ENCODE measurements at places on chromosomes 5 and 9.

GRCh38 chr5:8907168-8907868 lies 638.6 kb downstream of the SEMA5A start:
- no peaks in the 10 kb centered on the region for H3K36me3 ChIP-seq
- no peak overlapping the region for H3K27ac ChIP-seq
- H3K4me3 ChIP-seq = no peak overlapping the region
- no peaks in the 10 kb centered on the region for H3K4me1 ChIP-seq
- no peak for DNase-seq
- no peaks in the 10 kb centered on the region for H3K27me3 ChIP-seq

- H3K27me3 ChIP-seq = no peaks in the 10 kb centered on the region
- H3K27ac ChIP-seq = no peak overlapping the region
- DNase-seq = no peak
- H3K36me3 ChIP-seq = no peaks in the 10 kb centered on the region
- no peaks in the 10 kb centered on the region for H3K4me1 ChIP-seq
Measured at GRCh38 chr5:107483231-107484024, 187.3 kb downstream of the EFNA5 start.

DNA sequence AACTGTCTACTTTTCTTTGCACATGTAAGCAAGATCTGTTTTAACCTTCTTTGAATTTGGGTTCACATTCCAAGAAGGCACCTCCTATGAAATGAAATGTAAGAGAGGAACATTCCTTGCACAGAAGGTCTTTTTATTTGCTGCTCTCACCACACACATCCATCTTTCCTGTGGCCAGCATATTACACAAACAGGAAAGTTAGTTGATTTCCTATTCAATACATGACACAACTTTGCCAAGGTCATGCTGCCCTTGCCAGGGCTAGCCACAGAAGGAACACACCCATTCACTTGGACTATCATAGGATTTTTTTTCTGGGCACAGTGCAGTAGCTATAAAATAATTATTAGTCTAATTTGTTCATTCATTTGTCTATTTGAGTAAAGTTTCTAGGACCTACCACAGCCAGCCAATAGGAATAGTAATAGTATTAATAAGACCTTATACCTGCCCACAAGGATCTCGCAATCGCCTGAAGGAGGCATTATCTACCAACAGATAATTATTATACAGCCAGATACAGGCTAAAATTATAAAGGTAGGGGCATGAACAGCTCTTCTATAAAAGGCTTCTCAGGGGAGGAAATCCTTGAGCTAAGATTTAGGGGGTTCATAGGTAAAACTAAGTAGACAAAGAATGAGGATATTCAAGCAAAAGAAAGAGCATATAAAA lies 78.1 kb upstream of the NREP start:
- DNase-seq = no peak
- H3K4me3 ChIP-seq = no peak overlapping the region
- peaks cover 7% of the 10 kb centered on the region for H3K4me1 ChIP-seq

DNA sequence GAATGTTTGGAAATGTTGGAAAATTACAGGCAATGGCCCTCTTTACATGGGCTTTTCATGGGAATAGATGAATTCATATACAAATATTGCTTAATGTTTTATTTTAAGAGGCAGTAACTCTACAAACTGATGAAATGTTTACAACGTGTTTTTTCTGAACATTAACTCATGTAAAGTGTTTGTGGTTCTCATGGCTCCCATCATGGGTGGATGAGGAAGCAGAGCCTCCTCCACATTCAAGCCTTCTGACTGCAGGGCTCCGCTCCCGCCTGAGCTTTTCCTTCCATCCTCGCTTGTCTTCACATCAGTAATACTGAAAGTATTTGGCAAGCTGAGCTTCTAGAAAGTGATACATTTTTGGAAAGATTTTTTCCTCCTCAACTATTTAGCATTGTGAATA lies 204.2 kb downstream of the ARHGAP26 start:
- no peak overlapping the region for H3K27ac ChIP-seq
- H3K4me3 ChIP-seq = no peak overlapping the region

- no peaks in the 10 kb centered on the region for H3K27me3 ChIP-seq
- H3K27ac ChIP-seq = no peak overlapping the region
- H3K36me3 ChIP-seq = no peaks in the 10 kb centered on the region
- DNase-seq = no peak
- no peak overlapping the region for H3K4me3 ChIP-seq
- peaks cover 4% of the 10 kb centered on the region for H3K4me1 ChIP-seq
Measured at GRCh38 chr9:89984214-89984613, 379.4 kb downstream of the GADD45G start.

DNA sequence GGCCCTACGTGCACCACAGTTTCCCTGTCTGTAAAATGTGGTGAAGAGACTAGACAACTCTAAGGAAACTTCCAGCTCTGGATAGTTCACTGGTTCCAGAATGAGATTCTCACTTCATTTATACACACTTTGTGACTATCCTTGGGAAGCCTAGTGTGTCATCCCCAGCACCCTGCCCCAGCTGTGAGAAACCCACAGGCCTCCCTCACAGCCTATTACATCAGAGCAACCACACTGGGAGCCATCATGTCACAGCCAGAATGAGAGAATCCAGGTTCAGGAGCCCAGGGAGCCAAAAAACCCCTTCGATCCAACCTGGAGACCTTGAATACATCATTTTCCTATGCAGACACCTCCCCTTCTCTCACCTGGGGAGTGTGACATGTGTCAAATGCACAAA lies 21.0 kb upstream of the HAND1 start:
- H3K27ac ChIP-seq = no peak overlapping the region
- no peak for DNase-seq
- no peaks in the 10 kb centered on the region for H3K27me3 ChIP-seq
- no peak overlapping the region for H3K4me3 ChIP-seq
- no peaks in the 10 kb centered on the region for H3K4me1 ChIP-seq

DNA sequence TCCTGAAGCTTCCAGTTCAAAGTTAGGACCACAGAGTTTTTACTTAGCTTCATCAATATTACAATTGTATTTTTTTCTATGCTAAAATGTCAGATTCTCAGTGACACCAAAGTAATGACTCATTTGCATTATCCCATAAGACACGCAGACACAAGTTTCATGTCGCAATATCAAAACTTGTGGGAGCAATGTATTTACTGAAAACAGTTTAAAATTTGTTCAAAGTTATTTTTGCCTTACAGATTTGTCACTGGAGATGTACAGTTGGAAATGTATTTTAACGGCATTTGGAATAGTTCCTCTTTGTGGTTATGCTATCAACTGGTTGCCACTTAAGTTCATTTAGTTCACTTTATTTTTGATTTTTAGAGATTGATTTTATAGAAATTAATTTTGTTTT lies 36.2 kb upstream of the DAP start:
- H3K4me1 ChIP-seq = no peaks in the 10 kb centered on the region
- no peaks in the 10 kb centered on the region for H3K27me3 ChIP-seq
- H3K36me3 ChIP-seq = no peaks in the 10 kb centered on the region
- no peak for DNase-seq

DNA sequence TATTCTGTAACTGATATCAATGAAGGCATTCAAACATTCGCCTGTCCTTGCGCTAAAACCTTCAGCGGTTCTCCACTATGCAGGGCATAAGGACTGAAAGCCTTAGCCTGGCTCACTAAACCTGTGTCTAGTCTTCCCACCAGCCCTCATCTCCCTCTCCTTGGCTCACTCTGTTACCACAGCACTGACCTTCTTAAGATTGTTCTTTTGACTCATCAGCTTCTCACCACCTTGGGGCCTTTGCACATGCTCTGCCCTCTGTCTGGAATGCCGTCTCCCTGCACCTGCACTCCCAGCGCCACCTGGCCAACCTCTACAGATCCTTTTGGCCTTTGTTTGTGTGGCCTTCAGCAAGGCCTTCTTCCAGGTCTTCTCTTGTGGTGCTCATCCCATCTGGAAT lies 131.8 kb upstream of the IER5L start:
- H3K4me1 ChIP-seq = no peaks in the 10 kb centered on the region
- H3K27ac ChIP-seq = no peak overlapping the region
- no peaks in the 10 kb centered on the region for H3K27me3 ChIP-seq
- peak; percentile 5 for DNase-seq

GRCh38 chr9:134423749-134424148 lies 97.5 kb downstream of the RXRA start:
- H3K27ac ChIP-seq = no peak overlapping the region
- H3K4me3 ChIP-seq = no peak overlapping the region
- peaks cover 30% of the 10 kb centered on the region for H3K36me3 ChIP-seq
- H3K27me3 ChIP-seq = no peaks in the 10 kb centered on the region
- peak; percentile 70 for DNase-seq

- H3K27me3 ChIP-seq = no peaks in the 10 kb centered on the region
- peaks cover 75% of the 10 kb centered on the region for H3K36me3 ChIP-seq
- no peaks in the 10 kb centered on the region for H3K4me1 ChIP-seq
- H3K4me3 ChIP-seq = no peak overlapping the region
Measured at GRCh38 chr5:6754766-6755165, 41.5 kb downstream of the TENT4A start.

- no peaks in the 10 kb centered on the region for H3K36me3 ChIP-seq
- H3K4me1 ChIP-seq = peaks cover 8% of the 10 kb centered on the region
- no peaks in the 10 kb centered on the region for H3K27me3 ChIP-seq
- peak; percentile 65 for DNase-seq
Measured at GRCh38 chr5:149938279-149938678, 6.3 kb downstream of the PDE6A start.

GRCh38 chr9:117156144-117156688 lies 258.6 kb downstream of the ASTN2 start:
- DNase-seq = no peak
- H3K36me3 ChIP-seq = no peaks in the 10 kb centered on the region
- H3K4me3 ChIP-seq = no peak overlapping the region
- H3K4me1 ChIP-seq = no peaks in the 10 kb centered on the region
- H3K27me3 ChIP-seq = no peaks in the 10 kb centered on the region

GRCh38 chr5:82886911-82887310 lies 190.3 kb downstream of the TMEM167A start:
- DNase-seq = no peak
- no peaks in the 10 kb centered on the region for H3K36me3 ChIP-seq
- H3K27ac ChIP-seq = no peak overlapping the region
- H3K27me3 ChIP-seq = no peaks in the 10 kb centered on the region
- H3K4me1 ChIP-seq = no peaks in the 10 kb centered on the region

GRCh38 chr5:121967187-121967586 lies 5.4 kb downstream of the SRFBP1 start:
- H3K27ac ChIP-seq = no peak overlapping the region
- no peak overlapping the region for H3K4me3 ChIP-seq
- H3K36me3 ChIP-seq = no peaks in the 10 kb centered on the region
- H3K4me1 ChIP-seq = peaks cover 31% of the 10 kb centered on the region
- no peaks in the 10 kb centered on the region for H3K27me3 ChIP-seq

DNA sequence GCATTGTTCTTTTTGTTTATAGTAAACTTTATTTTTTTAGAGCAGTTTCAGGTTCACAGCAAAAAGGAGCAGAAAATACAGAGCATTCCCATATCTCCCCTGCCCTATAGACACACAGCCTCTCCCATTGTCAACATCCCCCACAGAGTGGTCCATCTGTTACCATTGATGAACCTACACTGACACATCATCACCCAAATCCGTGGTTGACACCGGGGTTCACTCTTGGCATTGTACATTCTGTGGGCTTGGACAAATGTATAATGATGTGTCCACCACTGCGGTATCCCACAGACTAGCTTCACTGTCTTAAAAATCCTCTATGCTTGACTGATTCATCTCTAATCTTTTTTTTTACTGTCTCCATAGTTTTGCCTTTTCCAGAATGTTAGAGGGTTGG lies 120.7 kb upstream of the SPATA31C2 start:
- no peak overlapping the region for H3K27ac ChIP-seq
- no peaks in the 10 kb centered on the region for H3K36me3 ChIP-seq
- no peaks in the 10 kb centered on the region for H3K27me3 ChIP-seq
- H3K4me1 ChIP-seq = peaks cover 10% of the 10 kb centered on the region
- no peak overlapping the region for H3K4me3 ChIP-seq

DNA sequence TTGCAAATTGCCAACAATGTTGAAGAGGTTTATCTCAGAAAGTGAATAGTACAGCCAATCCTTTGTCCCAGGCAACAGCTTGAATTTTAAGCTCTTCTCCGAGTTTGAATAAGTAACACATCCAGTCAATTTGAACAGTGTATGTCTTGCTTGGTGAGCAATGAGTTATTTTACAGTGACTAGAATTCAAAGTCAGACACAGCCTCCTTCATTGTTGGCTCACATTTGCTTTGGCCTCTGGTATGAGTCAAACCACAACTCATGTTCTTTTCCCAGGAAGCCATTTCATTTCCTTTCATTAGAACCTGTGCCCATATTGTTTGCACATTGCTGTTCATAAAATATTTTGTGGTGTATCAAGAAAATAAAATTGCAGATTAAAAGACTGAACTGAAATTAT lies 622.0 kb upstream of the DAB2 start:
- DNase-seq = no peak
- H3K27me3 ChIP-seq = no peaks in the 10 kb centered on the region
- H3K4me1 ChIP-seq = no peaks in the 10 kb centered on the region
- no peaks in the 10 kb centered on the region for H3K36me3 ChIP-seq
- H3K4me3 ChIP-seq = no peak overlapping the region

DNA sequence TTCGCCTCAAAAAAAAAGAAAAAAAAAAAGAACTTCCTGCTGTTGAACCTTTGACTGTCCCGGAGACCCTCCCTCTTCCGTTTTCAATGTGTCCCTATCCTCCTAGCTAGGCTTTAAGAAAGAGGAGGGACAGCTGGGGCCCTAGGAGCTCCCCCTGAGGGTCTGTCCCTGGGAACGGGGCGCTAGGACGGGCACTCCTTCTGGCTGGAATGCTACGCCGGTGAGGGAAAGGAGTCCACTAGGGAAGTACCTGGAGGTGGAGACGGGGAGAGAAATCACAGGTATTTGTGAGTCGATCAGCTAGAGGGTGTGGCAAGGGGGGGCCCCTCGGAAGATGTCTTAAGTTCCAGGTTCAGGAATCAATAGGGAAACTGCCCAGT lies 4.6 kb downstream of the SIT1 start:
- peak overlapping the region; percentile 93 for H3K27ac ChIP-seq
- peak; percentile 59 for DNase-seq
- H3K4me1 ChIP-seq = peaks cover 34% of the 10 kb centered on the region
- no peaks in the 10 kb centered on the region for H3K36me3 ChIP-seq

DNA sequence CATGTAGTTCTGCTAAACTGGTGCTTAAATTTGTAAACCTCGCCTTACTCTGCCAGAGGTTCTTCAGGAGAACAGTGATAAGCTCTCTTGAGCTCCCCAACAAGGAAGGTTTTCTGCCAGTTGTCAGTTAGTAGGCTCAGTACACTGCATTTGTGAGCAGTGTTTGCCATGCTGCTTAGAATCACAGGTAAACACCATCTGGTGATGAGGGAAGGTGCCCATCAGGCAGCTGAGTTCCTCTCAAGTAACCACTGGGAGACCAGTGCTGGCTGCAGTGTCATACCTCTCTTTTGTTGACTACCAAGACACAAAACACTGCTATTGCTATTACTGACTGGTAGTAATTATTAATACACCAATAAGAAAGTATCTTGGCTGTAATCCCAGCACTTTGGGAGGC lies 186.2 kb upstream of the OTULINL start:
- H3K4me1 ChIP-seq = no peaks in the 10 kb centered on the region
- no peaks in the 10 kb centered on the region for H3K27me3 ChIP-seq
- no peak overlapping the region for H3K4me3 ChIP-seq
- no peak overlapping the region for H3K27ac ChIP-seq

GRCh38 chr5:157651623-157652376 lies 438 bp downstream of the SOX30 start:
- no peak overlapping the region for H3K27ac ChIP-seq
- H3K27me3 ChIP-seq = no peaks in the 10 kb centered on the region
- DNase-seq = peak; percentile 94
- H3K36me3 ChIP-seq = no peaks in the 10 kb centered on the region
- H3K4me3 ChIP-seq = peak overlapping the region; percentile 20

Data from upper lobe of left lung (tissue), 6 donors.